NCI-H2081 treated with DMSO at 0.1 percent for 48 hours (cell line): ENCODE measurements at places on chromosomes 11 and 22.

DNA sequence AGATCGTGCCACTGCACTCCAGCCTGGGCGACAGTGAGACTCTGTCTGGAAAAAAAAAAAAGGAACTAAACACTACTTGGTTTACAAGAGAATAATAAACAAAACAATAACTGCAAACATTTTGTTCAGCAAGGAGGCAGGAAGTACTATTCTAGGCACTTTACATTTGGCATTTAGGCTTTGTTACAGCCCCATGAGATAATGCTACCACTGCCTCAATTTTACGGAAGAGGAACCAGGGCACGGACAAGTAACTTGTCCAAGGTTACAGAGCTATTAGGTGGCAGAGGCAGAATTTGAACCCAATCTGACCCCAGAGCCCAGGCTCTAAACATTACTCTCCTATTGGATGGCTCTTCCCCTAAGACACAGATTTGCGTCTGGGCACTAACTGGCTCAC lies 108.7 kb upstream of the AKIP1 start:
- DNase-seq: no peak

DNA sequence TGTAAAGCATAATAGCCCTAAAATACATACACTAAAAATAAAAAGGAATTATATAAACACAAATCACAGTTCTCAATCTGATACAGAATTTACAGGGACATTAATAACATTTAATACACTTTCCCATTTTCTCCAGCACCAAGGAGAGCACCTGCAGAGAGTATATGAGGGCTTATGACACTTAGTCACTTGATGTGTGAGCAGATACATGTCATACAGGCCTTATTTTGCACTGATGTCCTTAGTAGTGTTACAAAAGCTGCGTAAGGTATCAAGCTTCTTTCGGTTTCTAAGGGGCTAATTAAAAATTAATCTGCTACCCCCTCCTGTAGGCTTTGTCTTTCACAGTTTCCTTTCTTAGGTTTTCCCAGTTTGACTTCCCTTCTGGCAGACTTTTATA lies 61.3 kb downstream of the TRIM44 start:
- DNase-seq: no peak

- no peak for DNase-seq
These were observed 437.0 kb downstream of the TBC1D22A start for GRCh38 chr22:47199261-47199978.

- no peak for DNase-seq
These were observed 44.4 kb upstream of the SLC22A12 start for GRCh38 chr11:64546600-64546999.

DNA sequence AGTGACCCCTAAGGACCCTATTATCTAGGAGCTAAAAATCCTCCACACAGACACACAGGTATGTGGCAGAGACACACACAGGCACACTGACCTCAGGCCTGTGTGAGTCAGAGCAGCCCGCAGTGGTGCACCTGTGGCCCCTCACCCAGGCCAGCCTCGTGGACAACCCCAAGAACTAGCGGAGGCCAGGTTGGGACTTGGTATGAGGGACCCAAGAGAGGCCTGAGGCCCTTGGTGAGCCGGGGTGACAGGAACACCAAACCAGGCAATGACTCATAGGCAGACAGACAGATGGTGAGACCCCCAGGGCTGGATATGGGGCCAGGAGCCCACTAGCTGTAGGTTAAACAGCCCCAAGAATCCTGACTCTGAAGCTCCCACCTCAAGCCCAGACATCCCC lies 6.0 kb downstream of the CASTOR1 start:
- DNase-seq: no peak

DNA sequence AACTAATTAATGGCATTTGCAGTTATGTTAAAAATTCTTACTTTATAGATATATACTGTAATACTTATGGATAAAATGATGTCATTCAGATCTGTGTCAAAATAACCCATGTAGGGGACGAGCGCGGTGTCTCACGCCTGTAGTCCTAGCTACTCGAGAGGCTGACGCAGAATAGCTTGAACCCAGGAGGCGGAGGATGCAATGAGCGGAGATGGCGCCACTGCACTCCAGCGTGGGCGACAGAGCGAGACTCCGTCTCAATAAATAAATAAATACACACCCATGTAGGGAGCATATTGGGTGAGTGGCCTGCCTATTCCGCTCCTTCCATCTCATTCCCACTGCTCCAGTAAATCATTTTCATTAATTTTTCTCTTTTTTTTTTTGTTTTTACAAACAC lies 7.1 kb downstream of the SNU13 start:
- no peak for DNase-seq

- DNase-seq: no peak
These were observed at the start of gene FBLN1 for GRCh38 chr22:45502215-45503049. Gene FBLN1, plus strand, starts transcription at chr22:45502883. Its CDS starts 103 bp downstream, at chr22:45502986.

DNA sequence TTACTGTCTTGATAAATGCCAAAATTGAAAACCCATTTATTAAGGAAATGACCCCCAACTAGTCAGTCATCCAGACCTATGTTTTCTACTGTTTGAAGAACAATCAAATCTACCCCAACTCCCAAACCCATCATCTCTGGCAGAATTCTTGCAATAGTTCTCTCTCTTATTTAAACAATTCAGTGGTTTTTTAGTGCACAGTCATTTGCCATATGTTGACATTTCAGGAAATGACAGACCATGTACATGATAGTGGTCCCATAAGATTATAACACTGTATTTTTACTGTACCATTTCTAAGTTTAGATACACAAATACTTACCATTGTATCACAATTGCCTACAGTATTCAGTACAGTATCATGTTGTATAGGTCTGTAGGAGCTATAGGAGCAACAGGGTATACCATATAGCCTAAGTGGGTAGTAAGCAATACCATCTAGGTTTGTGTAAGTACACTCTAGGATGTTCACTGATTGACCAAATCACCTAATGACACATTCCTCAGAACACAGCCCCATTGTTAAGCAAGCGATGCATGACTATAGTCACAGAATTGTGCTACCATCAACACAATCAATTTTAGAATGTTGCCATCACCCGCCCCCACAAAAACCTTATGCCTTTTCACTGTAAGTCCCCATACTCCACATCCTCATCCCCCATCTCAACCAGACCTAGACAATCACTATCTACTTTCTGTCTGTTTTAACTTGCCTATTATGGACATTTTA lies 41.8 kb downstream of the MMP20 start:
- DNase-seq: no peak

DNA sequence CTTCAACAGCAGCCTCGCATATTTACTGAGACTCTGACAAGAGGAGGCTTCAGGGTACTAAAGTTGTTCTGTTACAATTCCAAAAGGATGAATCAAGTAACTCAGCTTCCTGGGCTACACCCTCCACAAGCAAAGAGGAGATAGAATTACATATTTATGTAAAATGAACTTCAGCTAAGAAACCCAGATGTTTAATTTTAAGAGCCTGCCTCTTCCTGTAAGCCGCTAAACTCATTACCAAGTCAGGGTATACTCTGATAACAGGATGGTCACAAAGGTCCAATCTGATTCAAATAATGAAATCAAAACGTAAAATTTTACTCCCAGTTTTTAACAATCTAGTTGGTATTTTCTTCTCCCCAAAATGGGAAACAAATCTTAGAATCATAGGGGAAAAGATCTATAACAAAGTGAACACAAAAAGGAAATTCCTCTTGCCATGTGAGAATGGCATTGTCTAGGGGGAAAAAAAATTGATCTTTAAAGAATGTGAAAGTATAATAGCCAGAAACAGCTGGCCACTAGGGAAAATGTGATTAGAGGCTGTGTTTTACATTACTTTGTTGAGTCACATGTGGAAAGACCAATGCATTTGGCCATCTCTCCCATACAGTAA lies 30.9 kb downstream of the CHEK2 start:
- DNase-seq: no peak

GRCh38 chr11:56066980-56067379 lies 26.1 kb upstream of the OR8I2 start:
- no peak for DNase-seq

GRCh38 chr22:39474351-39475111 lies 17.7 kb downstream of the MGAT3 start:
- no peak for DNase-seq

DNA sequence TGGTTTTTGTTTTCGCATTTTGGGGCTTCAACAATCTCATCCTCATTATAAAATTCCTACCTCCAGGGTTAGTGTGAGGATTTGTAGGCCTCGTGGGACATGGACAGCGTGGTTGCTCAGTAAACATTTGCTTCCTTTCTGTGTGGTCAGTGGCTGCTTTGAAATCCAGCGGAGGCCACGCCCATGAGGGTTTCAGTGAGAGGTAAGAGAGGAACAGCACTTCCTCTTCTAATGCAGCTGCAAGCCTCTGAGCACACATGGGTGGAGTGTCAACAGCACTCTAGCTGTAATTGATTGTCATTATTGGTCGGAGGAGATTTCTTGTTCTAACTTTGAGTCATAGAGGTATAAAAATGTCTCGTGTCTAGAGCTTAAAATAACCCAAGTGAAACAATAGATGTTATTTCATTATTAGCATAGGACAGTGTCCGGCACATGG lies 6.0 kb upstream of the ARHGAP42 start:
- no peak for DNase-seq

DNA sequence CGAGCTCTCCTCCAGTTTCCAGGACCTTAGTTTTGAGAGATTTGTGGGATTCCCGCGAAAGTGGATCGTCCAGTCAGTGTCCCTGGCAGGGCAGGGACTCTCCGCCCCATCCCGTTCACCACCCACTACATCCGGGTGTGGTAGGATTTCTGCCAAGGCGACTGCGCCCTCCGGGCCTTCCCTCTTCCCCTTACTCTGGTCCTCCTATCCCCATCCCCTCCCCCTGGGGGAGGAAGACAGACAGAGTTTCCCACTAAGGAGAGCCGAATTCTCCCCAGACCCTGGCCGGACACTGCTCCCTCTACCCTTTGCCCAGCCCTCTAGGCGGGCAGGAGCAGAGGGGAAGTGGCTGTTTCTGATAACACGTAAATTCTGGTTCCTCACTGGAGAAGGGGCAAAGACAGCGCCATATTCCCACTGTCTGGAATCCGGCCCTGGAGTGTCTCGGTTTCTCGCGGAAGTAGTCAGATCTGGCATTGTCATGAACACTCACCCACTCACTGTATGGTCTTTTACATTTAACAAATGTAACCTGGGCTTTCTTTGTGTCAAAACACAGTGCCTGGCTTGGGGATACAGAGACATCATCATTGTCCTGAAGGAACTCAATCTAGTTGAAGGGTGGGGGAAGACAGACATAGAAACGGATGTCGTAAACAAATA lies 1.1 kb upstream of the NECTIN1 start:
- no peak for DNase-seq

DNA sequence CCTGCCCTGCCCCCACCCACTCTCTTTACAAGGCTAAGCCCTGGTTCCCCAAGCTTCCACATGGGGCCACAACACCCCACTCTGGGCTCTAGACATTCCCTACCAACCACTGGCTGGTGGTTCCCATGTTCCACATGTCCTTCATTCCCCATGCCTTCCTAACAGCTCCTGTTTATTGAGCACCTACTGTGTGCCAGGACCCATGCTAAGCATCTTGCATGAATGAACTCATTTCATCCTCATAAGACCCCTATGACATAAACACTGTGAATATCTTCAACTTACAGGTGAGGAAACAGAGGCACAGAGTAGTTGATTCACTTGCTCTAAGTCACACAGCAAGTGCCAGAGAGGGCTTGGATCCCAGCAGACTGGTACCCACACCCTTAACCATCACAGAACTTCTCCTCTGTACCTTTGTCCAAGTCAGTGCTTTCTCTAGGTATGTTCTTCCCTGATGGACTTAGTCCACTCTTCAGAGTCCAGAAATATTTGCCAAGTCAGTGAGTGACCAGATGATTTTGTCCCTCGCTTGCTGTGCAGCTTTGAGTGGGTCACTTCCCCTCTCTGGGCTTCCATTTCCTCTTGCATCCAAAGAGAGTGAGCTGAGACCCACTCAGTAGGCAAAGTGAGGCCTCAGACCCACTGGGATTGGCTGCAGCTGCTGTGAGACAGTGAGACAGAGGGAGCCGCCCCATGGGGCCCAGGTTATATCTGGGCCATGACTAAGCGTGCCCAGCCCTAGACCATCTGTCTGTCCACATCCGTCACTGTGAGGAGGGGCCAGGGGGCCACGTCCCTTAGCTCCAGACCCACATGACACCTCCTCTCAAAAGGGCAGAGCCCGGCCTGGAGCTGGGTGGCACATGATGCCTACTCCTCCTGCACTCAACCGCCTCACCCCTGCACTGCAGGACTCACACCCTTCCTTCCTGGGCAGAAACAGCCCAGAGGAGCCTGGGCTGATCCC lies 132.4 kb downstream of the MN1 start:
- DNase-seq: no peak

DNA sequence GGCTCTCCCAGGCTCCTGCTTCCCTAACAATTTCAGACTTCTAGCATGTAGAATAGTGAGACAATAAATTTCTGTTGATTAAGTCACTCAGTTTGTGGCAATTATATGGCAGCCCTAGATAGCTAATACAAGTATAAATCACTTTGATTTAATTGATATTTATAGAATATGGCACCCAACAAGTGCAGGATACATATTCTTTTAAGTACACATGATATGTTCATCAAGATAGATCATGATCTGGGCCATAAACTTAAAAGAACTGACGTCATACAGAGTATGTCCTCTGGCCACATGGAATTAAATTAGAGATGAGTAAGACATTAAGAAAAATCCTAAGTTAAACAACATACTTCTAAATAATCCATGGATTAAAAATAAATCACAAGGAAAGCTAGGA lies 67.5 kb upstream of the AMOTL1 start:
- DNase-seq: no peak

GRCh38 chr11:85809191-85809590 lies 1.8 kb downstream of the SYTL2 start:
- DNase-seq: no peak
